Smooth muscle cell of bladder (primary cell): ENCODE measurements at places on chromosomes 3 and 15. TPM values are rescaled to one million over a fixed set of nuclear protein-coding genes. Genes with fewer than 3 reads are reported as not detected.

PTPRG gene
- 35.8 and 42.1 TPM in 2 replicates for total RNA-seq

SENP8 gene
- total RNA-seq, result 1.8 and 2.6 TPM in 2 replicates

CCK gene
- total RNA-seq, result 0.14 TPM in 1 of 2 replicates, not detected in the other

XCR1 gene
- total RNA-seq, result under 0.01 TPM in 2 replicates

LAMB2 gene
- 458 and 626 TPM in 2 replicates for total RNA-seq

VPS18 gene
- total RNA-seq, result 35.3 and 54.5 TPM in 2 replicates

ZNF654 gene
- 12.1 and 20.8 TPM in 2 replicates for total RNA-seq

MBD4 gene
- total RNA-seq, result 30.0 and 38.7 TPM in 2 replicates

NANOGP8 gene
- total RNA-seq, result 0.14 TPM in 1 of 2 replicates, not detected in the other

CGNL1 gene
- total RNA-seq, result 0.28 TPM in 2 replicates

CPN2 gene
- total RNA-seq, result not detected in 2 replicates

CTXND1 gene
- total RNA-seq, result under 0.01 TPM in 1 of 2 replicates, not detected in the other

AGTR1 gene
- 1.3 and 2.9 TPM in 2 replicates for total RNA-seq

ESYT3 gene
- 0.28 and 0.83 TPM in 2 replicates for total RNA-seq

ZPLD1 gene
- 0.28 TPM in 2 replicates for total RNA-seq

PYGO1 gene
- total RNA-seq, result 6.8 and 8.6 TPM in 2 replicates

RTP1 gene
- total RNA-seq, result not detected in 2 replicates

RETNLB gene
- not detected in 2 replicates for total RNA-seq

PTH1R gene
- under 0.01 and 0.28 TPM in 2 replicates for total RNA-seq

MRPL3 gene
- 97.3 and 99.1 TPM in 2 replicates for total RNA-seq

GOLGA6L4 gene
- 0.37 and 0.43 TPM in 2 replicates for total RNA-seq

CELSR3 gene
- total RNA-seq, result 1.00 and 1.6 TPM in 2 replicates

C3orf85 gene
- total RNA-seq, result not detected in 2 replicates
